ENCODE measurements at places on chromosomes 6 and 20.

DNA sequence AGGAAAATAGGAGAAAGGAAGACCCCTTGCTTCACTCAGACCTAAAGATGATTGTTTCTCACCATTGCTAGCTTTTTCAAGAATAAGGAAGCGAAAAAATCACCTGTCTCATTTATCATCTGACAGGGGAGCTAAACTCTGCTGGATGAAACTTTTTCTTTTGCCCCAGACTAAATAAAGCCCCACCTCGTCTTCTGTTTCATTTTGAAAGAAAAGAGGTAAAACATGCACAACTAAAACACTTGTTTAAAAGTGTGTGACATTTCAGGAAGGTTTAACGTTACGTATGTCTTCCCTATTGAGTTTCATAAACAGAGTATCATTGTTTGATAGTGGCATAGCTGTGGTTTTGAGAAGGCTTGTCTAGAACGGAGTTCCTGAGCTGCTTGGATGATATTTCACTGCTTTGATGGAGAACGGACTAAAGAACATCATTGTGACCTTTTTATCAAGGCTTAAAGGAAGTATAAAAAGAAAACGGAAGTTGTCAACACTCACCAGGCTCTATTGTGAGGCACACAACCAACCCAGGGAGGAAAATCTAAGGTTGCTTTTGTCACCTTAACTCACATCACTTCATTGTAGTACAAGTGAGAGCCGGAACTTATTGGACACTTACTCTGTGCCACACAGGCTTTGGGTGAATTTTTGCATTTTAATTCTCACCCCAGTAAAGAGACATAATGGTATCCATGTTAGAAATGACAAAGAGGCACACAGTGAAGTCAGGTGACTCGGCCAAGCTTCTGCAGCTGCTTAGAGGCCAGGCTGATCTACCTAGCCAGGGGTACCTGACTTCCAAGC lies 29.5 kb downstream of the TSHZ2 start:
- no peak for DNase-seq

- DNase-seq: no peak
Observed at GRCh38 chr6:20997143-20997769, 463.0 kb downstream of the CDKAL1 start.

DNA sequence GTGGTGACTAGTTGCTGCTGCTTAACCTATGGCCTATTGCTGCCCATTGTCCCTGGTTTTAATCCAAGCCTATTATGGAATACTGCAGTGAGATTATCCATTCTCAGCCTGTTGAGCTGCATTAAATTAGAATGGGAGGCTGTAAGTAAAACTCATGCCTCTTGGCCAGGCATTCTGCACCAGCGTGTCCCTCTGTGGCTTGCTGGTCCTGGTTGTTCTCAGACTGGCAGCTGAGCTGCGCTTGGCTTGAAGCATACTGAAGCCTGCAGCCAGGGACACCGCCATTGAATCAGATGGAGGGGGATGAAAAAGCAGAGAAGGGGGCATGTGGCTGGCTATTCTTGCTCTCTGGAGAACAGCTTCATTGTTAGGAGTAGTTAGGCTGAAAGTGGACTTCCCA lies 15.6 kb downstream of the LRRN4 start:
- no peak for DNase-seq

DNA sequence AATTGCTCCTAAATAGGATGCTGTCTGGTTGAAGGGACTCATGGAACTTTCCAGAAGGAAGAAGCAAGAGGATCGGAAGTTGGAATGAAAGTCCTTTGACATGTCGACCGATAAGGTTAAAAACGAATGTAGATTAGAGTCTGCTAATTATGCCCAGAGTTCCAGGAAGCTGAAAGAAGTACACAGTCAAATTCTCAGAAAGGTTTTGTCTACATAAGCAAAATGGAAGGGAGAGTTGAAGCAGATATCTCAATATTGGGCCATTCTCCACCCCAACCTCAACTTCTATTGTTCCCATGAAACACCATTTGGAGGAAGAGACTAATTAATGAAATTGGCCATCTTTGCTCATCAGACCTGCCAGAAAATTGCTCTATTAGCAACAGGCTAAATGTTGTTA lies 64.0 kb downstream of the CAP2 start:
- no peak for DNase-seq

DNA sequence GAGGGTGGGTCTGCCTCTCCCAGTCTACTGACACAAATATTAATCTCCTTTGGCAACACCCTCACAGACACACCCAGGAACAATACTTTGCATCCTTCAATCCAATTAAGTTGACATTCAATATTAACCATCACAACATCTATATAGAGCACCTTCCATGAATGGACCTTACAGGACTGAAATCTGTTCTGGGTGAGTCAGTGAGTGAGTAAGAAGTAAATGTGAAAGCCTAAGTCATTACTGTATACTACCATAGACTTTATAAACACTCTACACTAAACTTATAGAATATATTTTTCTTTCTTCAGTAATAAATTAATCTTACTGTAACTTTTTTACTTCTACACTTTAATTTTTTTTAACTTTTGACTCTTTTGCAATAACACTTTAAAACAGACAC lies 993.8 kb upstream of the MAP3K7 start:
- no peak for DNase-seq

DNA sequence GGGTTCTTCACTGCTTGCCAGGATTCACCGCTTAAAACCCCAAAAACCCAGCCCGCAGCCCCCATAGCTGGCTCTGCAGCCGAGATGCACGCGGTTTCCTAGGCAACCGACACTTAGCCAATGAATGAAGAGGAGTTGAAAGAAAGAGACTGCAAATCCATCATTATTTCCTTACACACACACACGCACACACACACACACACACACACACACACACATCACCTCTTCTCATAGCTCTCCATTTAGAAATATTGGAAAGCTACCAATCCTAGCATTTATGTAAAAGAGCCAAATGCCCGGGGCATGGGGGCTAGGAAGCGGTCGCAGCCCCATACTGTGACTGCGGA lies 3.4 kb upstream of the TUBB2B start:
- DNase-seq: no peak

- no peak for DNase-seq
Observed at GRCh38 chr6:130827247-130828149, at the start of gene SMLR1. Gene SMLR1 (plus strand): TSS chr6:130827406. CDS start chr6:130827414, 8 bp downstream.

- DNase-seq: no peak
Observed at GRCh38 chr6:2450546-2450945, 205.1 kb upstream of the GMDS start.

DNA sequence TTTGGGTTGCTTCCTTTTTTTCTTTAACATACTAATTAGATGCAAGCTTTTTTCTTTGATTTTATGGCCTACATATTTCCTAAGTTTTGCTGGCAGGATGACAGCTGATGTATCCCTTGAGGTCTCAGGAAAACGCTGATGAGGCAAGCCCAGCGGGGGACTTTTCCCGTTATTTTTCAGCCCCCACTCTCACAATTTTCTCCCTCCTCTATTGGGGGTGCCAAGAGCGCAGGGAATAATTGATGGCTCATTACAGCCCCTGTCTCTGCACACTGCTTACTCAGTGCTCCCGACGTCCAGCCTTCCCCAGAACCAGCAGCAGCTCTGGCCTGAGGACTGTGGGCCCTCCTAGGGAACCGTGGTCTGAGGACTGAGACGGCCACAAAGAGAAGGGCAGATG lies 38.6 kb upstream of the VSTM2L start:
- DNase-seq: no peak

GRCh38 chr6:156033598-156033997 lies 578.0 kb upstream of the NOX3 start:
- no peak for DNase-seq

DNA sequence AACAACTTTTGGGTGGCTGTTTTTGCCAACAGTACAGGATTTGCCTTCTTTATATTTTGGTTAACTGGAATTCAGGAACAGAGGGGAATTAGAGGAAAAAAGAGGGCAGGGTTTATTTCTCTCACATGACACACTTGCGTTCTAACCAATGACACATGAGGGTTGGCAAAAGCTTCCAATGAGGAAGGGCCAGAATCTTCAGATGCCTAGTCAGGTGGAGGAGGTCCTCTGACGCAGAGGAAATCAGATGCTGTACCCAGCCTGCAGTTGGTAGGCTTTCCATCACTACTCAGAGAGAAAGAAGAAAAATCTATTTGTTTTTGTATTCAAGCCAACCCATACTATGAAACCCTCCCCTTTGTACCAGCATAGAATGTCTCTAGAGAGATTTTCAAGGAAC lies 20.8 kb downstream of the TM9SF4 start:
- no peak for DNase-seq

- no peak for DNase-seq
Observed at GRCh38 chr6:39314273-39314795, at the start of gene KCNK17. Gene KCNK17 (minus strand): TSS chr6:39314419. CDS start chr6:39314320, 99 bp downstream.

GRCh38 chr6:35046862-35047261 lies 94.3 kb downstream of the TCP11 start:
- DNase-seq: no peak

GRCh38 chr6:28280595-28281287 lies 631 bp upstream of the PGBD1 start:
- no peak for DNase-seq

GRCh38 chr6:1558388-1558787 lies 51.3 kb upstream of the FOXC1 start:
- DNase-seq: no peak

DNA sequence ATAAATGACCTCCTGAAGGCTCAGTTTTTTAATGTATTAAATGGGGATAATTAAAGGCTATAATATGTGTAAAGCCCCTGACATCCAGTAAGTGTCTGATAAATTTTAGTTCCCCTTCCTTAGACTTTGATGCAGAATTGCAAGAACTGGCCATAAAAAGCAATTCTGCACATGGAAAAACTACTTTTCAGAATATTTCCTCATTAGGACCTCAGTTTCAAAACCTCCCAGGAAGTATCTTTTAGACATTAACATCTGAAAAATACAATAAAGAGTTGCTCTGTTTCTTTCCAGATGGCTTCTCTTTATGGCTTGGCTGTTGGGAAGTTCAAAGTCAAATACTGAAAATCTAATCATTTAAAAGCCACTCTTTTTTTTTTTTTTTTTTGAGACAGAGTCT lies 106.3 kb upstream of the ZNF217 start:
- no peak for DNase-seq

- no peak for DNase-seq
Observed at GRCh38 chr20:10788877-10789276, 115.1 kb upstream of the JAG1 start.

DNA sequence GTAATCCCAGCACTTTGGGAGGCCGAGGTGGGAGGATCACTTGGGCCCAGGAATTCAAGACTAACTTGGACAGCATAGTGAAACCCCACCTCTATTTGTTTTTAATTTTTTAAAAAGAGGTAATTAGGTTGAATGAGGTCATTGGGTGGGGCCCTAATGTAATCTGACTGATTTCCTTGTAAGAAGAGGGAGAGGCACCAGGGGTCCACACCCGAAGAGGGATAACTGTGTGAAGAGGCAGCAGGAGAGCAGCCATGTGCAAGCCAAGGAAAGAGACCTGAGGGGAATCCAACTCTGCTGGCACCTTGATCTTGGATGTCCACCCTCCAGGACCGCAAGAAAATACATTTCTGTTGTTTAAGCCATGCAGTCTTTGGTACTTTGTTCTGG lies 63.4 kb downstream of the QRSL1 start:
- no peak for DNase-seq

DNA sequence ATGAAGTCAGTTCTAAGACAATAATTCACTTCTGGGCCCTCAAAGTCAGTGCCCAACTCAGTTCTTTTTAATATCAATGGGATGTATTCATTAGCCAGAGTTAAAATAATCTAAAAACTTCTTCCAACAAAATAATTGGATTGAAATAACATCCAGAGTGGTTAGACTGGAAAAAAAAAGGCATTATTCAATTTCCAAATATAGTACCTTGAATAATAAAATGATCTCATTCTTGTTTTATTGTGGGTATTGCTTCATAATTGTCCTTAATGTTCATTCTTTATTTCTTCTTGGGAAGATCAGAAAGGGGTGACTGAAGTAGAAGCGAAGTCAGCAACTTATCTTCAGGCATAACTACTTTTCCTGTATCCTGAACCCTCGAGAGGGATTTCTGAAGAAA lies 85.1 kb upstream of the JARID2 start:
- no peak for DNase-seq

DNA sequence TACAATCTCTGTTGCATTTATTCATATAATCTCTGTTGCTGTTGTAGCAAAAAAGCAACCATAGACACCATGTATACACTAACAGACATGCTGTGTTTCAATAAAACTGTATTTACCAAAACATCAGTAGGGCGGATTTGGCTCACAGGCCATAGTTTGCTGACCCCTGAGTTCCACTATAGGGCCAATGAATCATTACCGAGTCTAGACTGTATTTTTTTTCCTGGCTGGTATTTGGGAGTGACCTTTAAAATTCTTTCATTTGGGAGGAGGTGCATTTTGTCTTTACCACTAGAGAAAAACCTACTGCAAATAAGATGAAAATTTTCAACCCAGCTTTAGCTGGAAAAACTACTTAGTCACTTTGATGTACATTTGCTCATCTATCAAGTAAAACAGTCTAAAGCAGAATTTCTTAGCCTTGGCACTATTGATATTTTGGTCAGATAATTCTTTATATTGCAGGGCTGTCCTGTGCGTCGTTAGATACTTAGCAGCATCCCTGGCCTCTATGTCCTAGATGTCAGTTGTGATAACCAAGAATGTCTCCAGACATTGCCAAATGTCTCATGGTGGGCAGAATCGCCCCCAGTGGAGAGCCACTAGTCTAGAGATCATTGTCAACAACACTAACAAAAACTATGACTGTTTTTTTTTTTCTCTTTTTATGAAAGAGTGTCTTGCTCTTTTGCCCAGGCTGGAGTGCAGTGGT lies 39.5 kb downstream of the DCBLD1 start:
- no peak for DNase-seq

DNA sequence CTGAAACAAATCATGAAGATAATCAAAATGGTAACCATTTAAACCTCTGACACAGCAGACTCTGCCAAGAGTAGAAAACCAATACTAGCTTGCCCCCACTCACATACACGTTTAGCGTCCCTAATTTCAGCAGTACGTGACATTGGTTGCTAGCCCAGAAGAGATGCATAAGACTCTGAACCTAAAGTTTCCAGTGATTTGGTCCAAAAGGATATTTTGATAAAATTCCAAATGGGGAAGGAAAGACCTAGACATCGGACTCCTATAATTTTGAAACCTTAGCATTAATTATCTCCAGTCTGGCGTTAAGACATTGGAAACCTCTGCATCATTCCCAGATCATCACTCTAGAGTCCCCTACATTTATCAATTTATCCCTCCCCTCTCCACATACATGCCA lies 98.1 kb downstream of the GMDS start:
- DNase-seq: no peak

DNA sequence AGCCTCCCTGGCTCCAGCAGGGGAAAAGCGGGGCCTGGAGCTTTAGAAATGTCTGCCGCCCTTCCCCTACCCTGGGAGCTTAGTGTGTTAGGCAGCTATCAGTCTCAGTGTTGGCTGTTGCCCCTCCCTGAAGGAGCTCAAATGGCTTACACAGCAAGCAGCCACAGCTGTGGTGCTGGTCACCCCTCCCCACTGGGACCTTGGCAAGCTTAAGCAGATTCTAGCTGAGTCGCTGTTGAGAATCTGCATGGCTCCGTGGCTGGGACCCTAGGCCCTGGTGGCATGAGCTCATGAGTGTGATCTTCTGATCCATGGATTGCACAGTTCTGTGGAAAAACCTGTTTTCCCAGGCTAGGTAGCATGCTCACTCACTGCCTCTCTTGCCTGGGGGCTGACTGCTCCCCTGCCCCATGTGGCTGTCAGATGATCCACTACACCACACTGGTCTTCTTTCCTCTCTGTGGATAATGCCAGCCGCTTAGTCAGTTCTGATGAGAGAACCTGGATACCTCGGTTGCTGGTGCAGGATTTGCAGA lies 714.0 kb downstream of the MAFB start:
- DNase-seq: no peak

GRCh38 chr20:23856736-23857135 lies 22.8 kb downstream of the CST5 start:
- DNase-seq: no peak
